ENCODE measurements at places on chromosomes 1 and 21.

- DNase-seq, result no peak
Measured at GRCh38 chr1:213968146-213968825, 19.5 kb upstream of the PROX1 start.

- DNase-seq, result peak; percentile 67
Measured at GRCh38 chr1:112762541-112763500, 47.7 kb upstream of the PPM1J start.

DNA sequence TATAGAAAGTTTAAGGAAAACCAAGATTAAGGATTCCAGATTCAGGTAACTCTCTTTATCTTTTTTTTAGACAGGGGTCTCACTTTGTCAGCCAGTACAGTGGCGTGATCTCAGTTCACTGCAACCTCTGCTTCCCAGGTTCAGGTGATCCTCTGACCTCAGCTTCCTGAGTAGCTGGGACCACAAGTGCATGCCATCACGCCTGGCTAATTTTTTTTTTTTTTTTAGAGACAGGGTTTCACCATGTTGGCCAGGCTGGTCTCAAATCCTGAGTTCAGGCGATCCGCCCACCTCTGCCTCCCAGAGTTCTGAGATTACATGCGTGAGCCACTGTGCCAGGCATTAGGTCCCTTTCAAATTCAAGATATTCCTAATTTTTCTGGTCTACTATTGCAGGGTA is 15.9 kb downstream of the LZIC start:
- no peak for DNase-seq

GRCh38 chr1:232641507-232641906 is 11.6 kb upstream of the SIPA1L2 start:
- DNase-seq, result no peak

GRCh38 chr1:87437663-87438295 is 109.1 kb downstream of the LMO4 start:
- no peak for DNase-seq

- DNase-seq, result no peak
Measured at GRCh38 chr1:212188599-212189351, 96.4 kb upstream of the PPP2R5A start.

- no peak for DNase-seq
Measured at GRCh38 chr1:172581779-172582178, 48.8 kb downstream of the SUCO start.

- peak; percentile 17 for DNase-seq
Measured at GRCh38 chr1:244651956-244652622, 837 bp upstream of the DESI2 start.

DNA sequence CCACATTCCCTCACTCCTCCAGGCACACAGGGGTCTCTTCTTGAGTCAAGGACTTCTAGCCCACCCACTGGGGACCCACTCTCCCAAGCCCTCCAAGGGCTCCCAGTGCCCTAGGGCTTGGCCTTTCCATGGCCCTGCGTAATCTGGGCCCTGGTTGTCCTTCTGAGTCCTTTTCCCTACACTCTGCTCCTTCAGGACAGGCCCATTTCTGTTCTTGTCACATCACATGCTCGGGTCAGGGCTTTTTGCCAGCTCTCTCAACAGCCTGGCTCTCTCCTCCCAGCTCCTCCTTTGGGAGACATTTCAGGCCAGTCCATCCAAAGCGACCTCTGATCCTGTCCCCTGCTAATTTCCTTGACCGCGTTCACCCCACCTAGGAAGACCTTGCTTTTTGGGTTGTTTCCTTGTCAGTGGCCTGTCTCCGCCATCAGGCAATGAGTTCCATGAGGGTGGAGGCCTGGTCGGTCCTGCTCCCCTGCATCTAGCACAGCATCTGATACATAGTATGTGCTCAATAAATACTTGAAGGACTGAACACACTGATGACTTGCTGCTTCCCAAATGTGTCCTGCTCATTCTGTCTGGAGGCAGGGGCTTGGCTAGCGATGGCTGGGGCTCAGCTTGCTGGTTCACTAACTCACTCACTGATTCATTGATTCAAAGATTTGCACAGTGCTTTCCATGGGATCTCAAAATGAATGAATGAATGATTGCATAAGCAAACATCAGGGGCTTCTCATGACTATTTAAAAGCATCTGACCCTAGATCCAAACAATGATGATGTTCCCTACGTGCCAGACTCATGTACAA is 44.8 kb downstream of the DHRS3 start:
- DNase-seq, result no peak

- DNase-seq, result no peak
Measured at GRCh38 chr1:15346346-15347030, 63.2 kb upstream of the EFHD2 start.

DNA sequence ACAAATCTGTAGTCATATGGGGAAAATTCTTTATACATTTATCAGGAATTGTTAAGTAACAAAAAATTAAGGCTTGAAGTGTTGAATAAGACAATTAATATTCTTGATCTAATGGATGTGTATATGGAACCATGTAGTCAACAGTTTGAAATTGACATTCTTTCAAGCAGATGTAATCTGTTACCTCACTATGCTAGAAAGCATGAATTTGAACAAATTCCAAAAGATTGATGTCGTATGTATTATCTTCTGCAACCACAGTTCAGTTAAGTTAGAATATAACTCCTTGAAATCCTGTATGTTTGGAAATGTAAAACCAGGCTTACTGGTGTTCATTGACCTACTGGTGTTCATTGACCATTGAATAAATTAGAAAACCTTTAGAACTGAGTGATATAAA is 16.1 kb downstream of the CCDC18 start:
- no peak for DNase-seq

- peak; percentile 19 for DNase-seq
Measured at GRCh38 chr1:69305621-69306020, 262.1 kb upstream of the LRRC7 start.

- DNase-seq, result no peak
Measured at GRCh38 chr1:174954073-174954460, 45.7 kb upstream of the CACYBP start.

DNA sequence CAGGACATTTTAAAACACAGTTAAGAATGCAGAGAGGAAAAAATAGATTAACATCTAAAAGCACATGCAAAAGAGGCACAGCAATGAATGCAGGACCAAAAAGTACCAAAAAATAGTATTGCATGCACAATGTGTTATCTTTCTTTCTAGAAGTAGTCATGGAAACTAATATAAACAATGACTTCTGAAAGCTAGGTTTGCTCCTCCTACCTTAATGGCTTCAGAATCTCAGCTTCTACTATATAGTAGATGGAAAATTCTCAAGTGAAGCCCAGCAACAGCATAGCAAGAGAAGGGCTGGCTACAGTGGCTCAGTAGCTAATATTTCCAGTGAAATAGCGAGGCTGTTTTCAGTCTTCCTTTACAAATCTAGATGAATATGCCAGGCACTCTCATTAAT is 125.1 kb downstream of the CRB1 start:
- no peak for DNase-seq

GRCh38 chr21:41956926-41957729 is 3.3 kb upstream of the C2CD2 start:
- no peak for DNase-seq

DNA sequence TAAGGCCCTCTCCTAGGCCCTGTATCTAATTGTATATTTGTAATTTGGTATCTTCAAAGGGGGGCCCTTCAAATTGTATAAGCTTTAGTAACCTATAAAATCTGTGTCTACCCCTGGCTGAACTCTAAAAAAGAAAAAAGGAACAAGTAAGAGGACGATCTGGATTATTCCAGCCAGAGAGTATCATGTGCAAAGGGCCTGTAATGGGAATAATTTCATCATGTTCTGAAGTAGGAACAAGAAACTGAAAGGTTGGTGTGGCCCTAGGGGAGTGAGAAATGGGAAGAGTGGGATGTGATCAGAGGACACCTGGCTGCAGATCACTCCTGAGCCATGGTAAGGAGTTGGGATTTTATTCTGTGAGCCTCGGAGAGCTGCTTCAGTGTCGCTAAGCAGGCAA is 14.7 kb downstream of the PTAFR start:
- DNase-seq, result no peak

DNA sequence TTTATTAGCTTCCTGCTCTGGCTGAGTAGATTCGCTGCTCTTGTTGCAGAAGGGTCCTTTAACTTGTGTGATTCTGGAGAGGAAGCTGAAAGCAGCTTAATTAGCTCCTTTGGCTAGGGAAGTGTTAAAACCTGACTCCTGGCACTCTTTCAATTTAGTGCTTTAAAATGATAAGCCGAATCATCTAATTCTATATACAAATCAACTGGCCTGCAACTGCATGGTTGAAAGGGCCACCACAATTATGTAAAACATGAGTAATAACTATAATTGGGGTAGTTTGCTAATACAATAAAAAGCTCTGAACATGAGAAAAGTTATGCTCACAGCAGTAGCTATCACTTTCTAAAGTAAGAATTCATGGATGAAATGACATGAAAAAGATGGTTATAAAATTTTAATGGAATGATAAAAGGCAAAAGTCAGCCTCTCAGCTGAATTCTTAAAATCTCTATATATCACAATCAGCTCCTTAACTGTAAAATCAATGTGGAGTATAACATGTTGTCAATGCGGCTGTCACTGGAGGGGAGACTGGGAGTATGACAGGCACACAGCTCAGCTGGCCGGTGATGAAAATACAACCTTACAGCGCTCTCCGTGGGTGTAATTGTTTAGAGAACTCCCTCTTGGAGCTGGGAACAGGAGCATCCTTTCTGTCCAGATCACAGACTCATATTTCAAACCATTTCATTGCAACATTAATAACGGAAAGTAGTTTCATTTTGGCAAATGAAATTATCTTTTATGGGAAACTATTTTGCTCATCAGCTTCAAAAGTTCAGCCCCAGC is 324.4 kb downstream of the KCTD3 start:
- no peak for DNase-seq

DNA sequence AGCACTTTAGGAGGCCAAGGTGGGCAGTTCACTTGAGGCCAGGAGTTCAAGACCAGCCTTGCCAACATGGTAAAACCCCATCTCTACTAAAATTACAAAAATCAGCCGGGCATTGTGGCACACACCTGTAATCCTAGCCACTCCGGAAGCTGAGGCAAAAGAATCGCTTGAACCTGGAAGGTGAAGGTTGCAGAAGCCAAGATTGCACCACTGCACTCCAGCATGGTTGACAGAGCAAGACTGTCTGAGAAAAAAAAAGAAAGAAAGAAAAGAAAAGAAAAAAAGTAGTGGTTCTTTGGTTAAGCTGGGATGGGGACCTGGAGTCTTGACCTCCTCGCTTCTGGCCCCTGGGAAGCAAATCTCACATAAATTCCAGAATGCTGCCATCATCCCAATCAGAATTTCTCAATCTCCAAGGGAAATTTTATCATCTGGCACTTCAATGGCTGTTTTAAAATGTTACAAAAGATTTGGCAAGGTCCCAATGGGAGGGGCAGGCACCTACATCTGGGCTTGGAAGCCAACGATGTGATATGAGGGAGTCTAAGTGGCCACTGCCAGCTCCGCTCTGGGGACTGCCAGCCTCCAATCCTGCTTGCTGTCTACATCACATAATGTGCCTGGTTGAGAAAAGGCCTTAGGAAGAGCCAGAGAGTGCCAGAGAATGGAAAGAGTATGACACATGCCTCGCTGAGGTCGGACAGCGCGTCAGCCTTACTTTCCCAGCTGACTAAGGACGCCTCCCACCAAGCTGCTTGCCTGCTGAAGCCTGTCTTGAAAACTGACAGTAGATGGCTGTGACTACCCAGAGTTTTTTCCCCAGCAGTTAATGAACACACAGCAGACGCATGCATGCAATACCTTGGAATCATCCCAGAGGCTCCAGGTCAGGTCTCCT is 42.1 kb upstream of the SRP9 start:
- peak; percentile 28 for DNase-seq

- DNase-seq, result no peak
Measured at GRCh38 chr21:39182016-39182415, 1.2 kb downstream of the PSMG1 start.

DNA sequence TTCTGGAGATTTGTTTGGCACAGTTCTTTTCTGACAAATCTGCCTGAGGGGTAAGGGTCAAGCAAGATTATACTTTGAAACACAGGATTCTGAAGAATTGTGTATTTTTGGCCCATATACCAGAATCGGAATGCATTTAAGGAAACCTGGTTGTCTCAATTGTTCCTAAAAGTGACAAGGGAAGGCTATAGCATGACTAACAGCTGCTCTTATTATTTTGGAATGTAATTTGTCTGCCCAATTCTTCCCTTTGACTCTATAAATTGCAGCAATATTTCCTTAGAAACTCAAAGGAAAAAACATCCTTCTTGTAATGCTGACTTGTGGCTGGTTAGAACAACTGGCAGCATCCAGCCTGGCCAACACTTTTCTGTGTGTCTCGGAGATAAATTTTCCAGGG is 15.8 kb upstream of the VCAM1 start:
- DNase-seq, result no peak

GRCh38 chr1:44919400-44919799 is 67.0 kb downstream of the EIF2B3 start:
- DNase-seq, result no peak

GRCh38 chr21:37006486-37007291 is at the start of gene RIPPLY3:
TSS of gene RIPPLY3 (plus strand) at chr21:37006702. CDS start at chr21:37006773, 71 bp downstream.
- peak; percentile 63 for DNase-seq

DNA sequence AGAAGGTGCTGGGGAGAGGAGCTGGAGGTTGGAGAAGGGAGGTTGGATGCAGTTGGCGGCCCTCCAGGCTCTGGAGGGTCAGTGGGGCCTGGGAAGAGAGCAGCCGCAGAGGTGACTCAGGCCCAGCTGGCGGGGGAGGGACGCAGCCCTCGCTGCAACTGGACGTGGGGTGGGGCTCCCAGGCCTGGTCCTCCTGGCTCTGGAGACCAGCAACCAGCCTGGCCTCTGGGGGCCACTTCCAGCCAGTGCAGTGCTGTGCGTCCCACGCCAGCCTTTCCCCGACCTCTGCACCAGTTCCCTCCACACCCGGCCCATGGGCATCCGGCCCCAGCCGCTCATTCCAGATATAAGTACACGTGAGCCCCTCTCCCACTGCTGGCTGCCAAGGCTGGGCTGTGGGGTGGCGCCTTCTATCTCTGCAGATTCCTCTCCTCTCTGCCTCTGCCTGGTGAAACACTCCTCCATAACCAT is 38.0 kb upstream of the COL18A1 start:
- DNase-seq, result no peak

DNA sequence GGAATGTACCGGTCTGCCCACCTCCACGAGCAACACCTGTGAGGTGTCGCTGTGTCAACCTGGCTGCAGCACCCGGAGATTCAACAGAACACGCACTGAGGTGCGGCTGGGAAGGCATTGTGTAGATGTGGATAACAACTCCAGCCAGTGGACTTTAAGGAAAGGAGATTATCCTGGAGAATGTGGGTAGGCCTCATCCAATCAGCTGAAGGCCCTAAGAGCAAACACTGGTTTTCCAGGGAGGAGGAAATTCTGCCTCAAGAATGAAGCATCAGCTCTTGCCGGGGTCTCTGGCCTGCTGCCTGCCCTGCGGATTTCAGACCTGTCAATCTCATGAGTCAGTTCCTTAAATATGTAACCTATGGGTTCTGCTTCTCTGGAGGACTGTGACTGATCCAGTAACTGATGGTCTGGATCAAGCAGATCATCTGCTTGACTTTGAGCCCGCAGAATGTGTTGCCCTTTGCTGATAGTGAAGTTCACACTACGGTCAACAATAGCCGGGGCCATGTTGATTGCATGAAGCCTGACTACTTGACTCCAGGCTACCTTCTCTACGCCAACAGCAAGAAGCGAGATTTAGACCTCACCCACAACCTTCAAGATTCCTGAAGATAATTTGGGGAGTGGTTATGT is 15.9 kb upstream of the PRDM15 start:
- DNase-seq, result no peak

- no peak for DNase-seq
Measured at GRCh38 chr1:23356471-23357137, 12.5 kb upstream of the HNRNPR start.

- DNase-seq, result no peak
Measured at GRCh38 chr1:229882621-229883020, 184.4 kb upstream of the GALNT2 start.

- DNase-seq, result peak; percentile 19
Measured at GRCh38 chr1:78044796-78045562, 787 bp upstream of the GIPC2 start.

Measured in iPS-NIHi11 (cell line).